Body of pancreas (tissue), 4 donors: ENCODE measurements at places on chromosomes 2 and 18. TPM values are rescaled to one million over a fixed set of nuclear protein-coding genes. Genes with fewer than 3 reads are reported as not detected.

- H3K27me3 ChIP-seq = no peaks in the 10 kb centered on the region
- H3K4me3 ChIP-seq = no peak overlapping the region
- peaks cover 28% of the 10 kb centered on the region for H3K4me1 ChIP-seq
Measured at GRCh38 chr18:49815927-49816326, 2.6 kb upstream of the ACAA2 start.

DNA sequence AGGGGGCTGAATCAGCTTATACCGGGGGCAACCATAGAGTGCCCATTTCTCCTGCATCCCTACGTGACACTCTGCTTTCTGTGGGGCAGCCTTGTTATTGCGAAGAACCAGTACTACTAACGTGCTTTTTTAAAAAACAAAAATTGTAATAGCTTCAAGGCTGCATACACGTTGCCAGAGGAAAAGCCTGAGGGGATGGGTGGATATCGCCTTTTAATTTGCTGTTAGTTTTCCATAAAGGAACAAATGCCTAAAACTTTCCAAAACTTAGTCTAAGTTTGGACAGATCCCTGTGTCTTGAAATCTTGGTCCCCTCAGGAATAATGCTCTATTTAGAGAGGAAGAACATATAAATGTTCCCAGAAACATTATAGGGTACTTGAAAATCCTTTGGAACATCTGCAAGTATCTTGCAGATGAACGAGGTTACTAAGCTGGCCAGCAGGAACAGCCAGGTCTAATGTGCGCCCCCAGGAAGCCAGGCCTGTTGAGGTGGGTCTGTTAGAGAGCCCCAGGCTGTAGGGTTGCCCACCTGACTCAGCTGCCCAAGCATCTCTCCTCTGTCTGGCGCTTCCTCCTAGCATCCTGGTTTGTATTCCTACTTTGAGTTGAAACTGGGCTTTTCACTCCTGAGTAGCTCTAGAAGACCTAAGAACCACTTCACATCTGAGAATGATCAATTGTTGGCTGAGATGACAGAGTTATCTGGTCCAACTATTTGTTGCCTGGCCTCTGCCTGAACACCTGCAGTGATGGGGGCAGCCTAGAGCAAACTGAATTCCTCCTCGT, 96.9 kb downstream of the TGOLN2 start:
- no peak overlapping the region for H3K4me3 ChIP-seq
- H3K36me3 ChIP-seq = no peaks in the 10 kb centered on the region
- H3K27ac ChIP-seq = no peak overlapping the region
- no peaks in the 10 kb centered on the region for H3K4me1 ChIP-seq
- H3K27me3 ChIP-seq = no peaks in the 10 kb centered on the region

- no peaks in the 10 kb centered on the region for H3K4me1 ChIP-seq
- H3K36me3 ChIP-seq = no peaks in the 10 kb centered on the region
- no peaks in the 10 kb centered on the region for H3K27me3 ChIP-seq
- H3K4me3 ChIP-seq = no peak overlapping the region
Measured at GRCh38 chr2:179467111-179467510, 202.5 kb upstream of the SESTD1 start.

GRCh38 chr18:79642626-79643025, 37.0 kb upstream of the CTDP1 start:
- H3K4me1 ChIP-seq = no peaks in the 10 kb centered on the region
- no peak for DNase-seq

- no peak overlapping the region for H3K4me3 ChIP-seq
- peaks cover 3% of the 10 kb centered on the region for H3K36me3 ChIP-seq
- DNase-seq = no peak
- H3K27ac ChIP-seq = no peak overlapping the region
- no peaks in the 10 kb centered on the region for H3K4me1 ChIP-seq
- no peaks in the 10 kb centered on the region for H3K27me3 ChIP-seq
Measured at GRCh38 chr2:58157754-58158153, 83.4 kb downstream of the FANCL start.

DNA sequence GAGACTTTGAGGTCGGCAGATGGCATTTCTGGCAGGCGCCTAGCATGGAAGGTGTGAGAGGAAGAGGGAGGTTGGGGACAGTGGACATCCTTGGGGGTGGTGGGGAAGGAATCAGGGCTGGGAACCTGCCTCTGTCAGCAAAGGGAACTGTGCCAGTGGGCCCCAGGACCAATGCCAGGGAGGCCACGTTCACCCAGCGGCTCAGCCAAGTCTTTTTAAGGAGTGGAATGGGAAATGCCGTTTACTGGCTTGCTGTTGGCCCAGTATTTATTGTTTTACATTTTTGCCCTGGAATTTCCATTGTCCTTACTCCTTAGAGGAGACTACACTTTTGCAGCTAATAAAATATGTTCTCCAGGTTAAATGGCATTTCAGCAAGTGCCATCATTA, 135.2 kb downstream of the MCFD2 start:
- H3K4me3 ChIP-seq = no peak overlapping the region
- no peak for DNase-seq
- H3K36me3 ChIP-seq = no peaks in the 10 kb centered on the region
- H3K27ac ChIP-seq = no peak overlapping the region

- H3K27ac ChIP-seq = no peak overlapping the region
- H3K27me3 ChIP-seq = no peaks in the 10 kb centered on the region
- no peak overlapping the region for H3K4me3 ChIP-seq
- H3K4me1 ChIP-seq = no peaks in the 10 kb centered on the region
Measured at GRCh38 chr2:128710242-128710641, 391.6 kb upstream of the HS6ST1 start.

DNA sequence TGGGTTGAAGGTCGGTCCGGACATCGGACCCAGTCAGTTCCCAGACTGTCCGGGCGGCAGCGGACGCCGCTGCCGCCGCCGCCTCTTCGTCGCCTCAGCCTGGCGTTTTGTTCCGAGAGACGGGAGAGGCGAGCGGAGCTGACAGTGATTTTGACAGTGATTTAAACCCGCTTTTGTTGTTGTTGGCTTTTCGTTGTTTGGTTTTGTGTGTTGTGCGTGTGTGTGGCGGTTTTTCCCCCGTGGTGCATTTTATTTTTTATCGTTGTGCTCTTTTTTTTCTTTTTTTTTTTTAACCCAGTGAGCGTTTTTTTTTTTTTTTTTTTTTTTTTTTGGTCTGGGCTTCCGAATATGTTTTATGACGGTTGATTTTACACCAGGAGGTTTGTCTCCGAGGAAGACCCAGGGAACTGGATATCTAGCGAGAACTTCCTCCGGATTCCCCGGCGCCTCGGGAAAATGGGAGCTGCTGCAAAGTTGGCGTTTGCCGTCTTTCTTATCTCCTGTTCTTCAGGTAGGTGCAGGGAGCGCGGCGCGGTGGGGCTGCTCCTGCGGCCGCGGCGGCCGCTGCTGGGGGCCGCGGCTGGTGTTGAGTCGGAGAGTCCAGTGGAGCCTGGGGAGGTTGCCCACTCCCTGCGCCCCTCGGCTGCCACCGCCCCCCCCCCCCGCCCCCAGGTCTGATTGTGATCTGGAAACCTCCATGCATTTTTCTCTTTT, at the start of gene ACVR2A:
Gene ACVR2A (plus strand): TSS at position 333 of the 714 bp plus-strand sequence. CDS start 124 bp downstream, at position 457.
- no peaks in the 10 kb centered on the region for H3K36me3 ChIP-seq
- peaks cover 34% of the 10 kb centered on the region for H3K4me1 ChIP-seq
- no peaks in the 10 kb centered on the region for H3K27me3 ChIP-seq
- peak; percentile 53 for DNase-seq
- peak within 1 kb of the TSS; percentile 94 for H3K27ac ChIP-seq
- peak within 1 kb of the TSS; percentile 78 for H3K4me3 ChIP-seq

DNA sequence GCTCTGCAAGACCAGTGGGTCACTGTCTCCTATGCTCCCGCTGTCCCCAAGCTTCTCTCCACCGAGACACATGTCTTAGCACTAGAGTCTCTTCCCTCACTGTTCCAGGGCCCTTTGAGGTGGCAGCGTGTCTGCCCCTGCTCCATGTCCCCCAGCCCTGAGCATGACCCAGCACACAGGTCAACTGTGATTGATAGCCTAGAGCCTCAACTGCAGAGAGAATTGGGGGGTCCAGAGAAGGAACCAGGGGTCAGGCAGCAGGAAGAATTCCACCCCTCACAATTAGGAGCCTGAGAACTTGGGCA, 54.6 kb upstream of the ODC1 start:
- H3K4me3 ChIP-seq = no peak overlapping the region
- no peak overlapping the region for H3K27ac ChIP-seq
- no peaks in the 10 kb centered on the region for H3K36me3 ChIP-seq
- H3K4me1 ChIP-seq = no peaks in the 10 kb centered on the region
- no peak for DNase-seq
- no peaks in the 10 kb centered on the region for H3K27me3 ChIP-seq

DNA sequence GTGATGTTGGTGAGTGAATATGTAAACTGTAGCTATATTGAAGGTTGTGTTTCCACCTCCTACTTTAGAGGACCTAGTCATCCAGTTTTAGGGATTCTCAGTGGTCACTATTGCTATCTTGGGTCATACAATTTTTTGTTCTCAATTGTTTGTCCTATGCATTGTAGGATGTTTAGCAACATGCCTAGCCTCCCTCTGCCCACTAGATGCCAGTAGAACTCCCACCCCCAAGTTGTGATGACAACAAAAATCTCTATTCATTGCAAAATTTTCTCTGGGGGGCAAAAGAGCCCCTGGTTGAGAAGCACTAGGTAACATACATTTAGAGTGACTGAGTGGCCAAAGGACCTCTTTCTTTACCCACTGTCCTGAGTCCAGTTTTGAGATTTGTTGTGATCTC, 87.3 kb downstream of the LRRTM4 start:
- H3K27ac ChIP-seq = no peak overlapping the region
- H3K36me3 ChIP-seq = no peaks in the 10 kb centered on the region
- no peaks in the 10 kb centered on the region for H3K4me1 ChIP-seq
- H3K4me3 ChIP-seq = no peak overlapping the region

- no peaks in the 10 kb centered on the region for H3K4me1 ChIP-seq
- H3K36me3 ChIP-seq = no peaks in the 10 kb centered on the region
- H3K4me3 ChIP-seq = no peak overlapping the region
- H3K27ac ChIP-seq = no peak overlapping the region
- no peaks in the 10 kb centered on the region for H3K27me3 ChIP-seq
- no peak for DNase-seq
Measured at GRCh38 chr18:7711495-7711894, 144.4 kb downstream of the PTPRM start.

GRCh38 chr2:185245806-185246205, 492.8 kb upstream of the FSIP2 start:
- no peaks in the 10 kb centered on the region for H3K27me3 ChIP-seq
- no peak overlapping the region for H3K4me3 ChIP-seq
- H3K27ac ChIP-seq = no peak overlapping the region
- DNase-seq = no peak
- no peaks in the 10 kb centered on the region for H3K36me3 ChIP-seq
- H3K4me1 ChIP-seq = no peaks in the 10 kb centered on the region

DNA sequence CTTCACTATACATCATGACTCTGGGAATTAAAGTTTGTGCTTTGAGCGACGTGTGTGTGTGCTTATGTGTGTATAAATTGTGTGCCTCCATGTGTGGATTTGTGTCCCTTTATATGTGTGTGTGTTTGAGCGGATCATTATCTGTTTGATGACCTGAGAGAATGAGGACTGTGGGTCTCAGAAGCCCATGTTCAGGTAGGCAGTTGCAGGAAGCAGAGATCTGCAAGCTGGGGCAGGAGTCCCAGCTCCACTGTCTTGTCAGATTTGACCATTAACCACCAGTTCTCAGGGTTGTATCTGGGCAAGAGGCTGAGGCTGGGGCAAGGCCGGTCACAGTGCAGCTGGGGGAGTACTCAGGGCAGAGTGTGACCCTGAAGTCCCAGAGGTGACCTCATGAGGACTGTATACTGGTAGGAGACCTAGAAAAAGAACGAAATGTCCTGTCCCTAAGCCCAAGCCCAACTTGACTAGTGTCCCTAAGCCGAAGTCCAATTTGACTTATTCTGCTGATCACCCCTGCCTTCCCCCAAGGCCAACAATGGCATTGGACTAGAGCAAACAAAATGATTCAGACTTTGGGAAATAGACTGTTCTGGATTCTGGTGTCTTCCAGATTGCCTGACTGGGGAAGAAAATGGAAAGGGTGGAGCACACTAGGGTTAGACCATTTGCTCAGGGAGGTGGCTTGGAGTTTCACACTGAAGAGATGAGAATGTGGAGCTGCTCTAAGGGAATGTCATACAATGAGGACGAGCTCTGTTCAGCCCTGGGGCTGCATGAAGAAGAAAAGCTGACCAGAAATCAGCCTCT, 28.1 kb downstream of the RHOB start:
- no peak overlapping the region for H3K4me3 ChIP-seq
- no peak for DNase-seq
- no peak overlapping the region for H3K27ac ChIP-seq
- peaks cover 4% of the 10 kb centered on the region for H3K4me1 ChIP-seq

DNA sequence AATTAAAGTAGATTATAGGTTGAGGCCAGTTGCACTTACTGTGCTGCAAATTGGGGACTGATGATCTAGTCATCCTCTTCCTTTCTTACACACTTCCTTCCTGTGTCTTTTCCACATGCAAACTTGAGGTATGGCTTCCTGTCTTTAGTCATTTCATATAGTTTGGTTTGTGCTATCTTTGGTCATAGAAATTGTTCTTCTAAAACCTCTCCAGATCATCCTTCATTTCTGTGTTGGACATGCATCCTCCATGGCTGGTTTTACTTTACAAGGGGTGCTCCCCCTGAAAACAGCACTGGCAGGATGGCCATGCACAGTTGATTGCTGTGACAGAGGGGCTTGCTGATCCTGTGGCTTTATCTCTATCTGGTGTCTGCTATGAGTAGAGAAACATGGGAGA, 36.5 kb downstream of the MGAT5 start:
- no peaks in the 10 kb centered on the region for H3K36me3 ChIP-seq
- no peak for DNase-seq
- H3K27me3 ChIP-seq = no peaks in the 10 kb centered on the region
- H3K4me1 ChIP-seq = peaks cover 6% of the 10 kb centered on the region

GRCh38 chr2:193973781-193974180, 1683.2 kb upstream of the SLC39A10 start:
- H3K27ac ChIP-seq = no peak overlapping the region
- no peak for DNase-seq
- H3K4me1 ChIP-seq = no peaks in the 10 kb centered on the region
- no peak overlapping the region for H3K4me3 ChIP-seq
- no peaks in the 10 kb centered on the region for H3K27me3 ChIP-seq

The IL1R2 gene
- 8.0 TPM for total RNA-seq

The TUBA4B gene
- not detected for total RNA-seq

The PLCD4 gene
- total RNA-seq = not detected

The SETBP1 gene
- 37.2 TPM for total RNA-seq

The GPR45 gene
- not detected for total RNA-seq

The TRABD2A gene
- 0.52 TPM for total RNA-seq

The CNTNAP5 gene
- 0.33 TPM for total RNA-seq
